CD8-positive, alpha-beta T cell (primary cell): ENCODE measurements at places on chromosomes 1 and 21. TPM values are rescaled to one million over a fixed set of nuclear protein-coding genes. Genes with fewer than 3 reads are reported as not detected.

The CDC42BPA gene
- 0.08 TPM for total RNA-seq

The NECTIN4 gene
- not detected for total RNA-seq

The GNB1 gene
- 145 TPM for total RNA-seq

The PCP4L1 gene
- total RNA-seq = not detected

The LDLRAD1 gene
- not detected for total RNA-seq

The NBPF9 gene
- total RNA-seq = 19.9 TPM
